ENCODE measurements at places on chromosomes 1 and 21. TPM values are rescaled to one million over a fixed set of nuclear protein-coding genes. Genes with fewer than 3 reads are reported as not detected.

MPL gene
- total RNA-seq: not detected

SHE gene
- total RNA-seq: under 0.01 TPM

MED8 gene
- 44.8 TPM for total RNA-seq

NMNAT2 gene
- 2.2 TPM for total RNA-seq

CELA3B gene
- not detected for total RNA-seq

SLC5A9 gene
- total RNA-seq: not detected

CRP gene
- total RNA-seq: not detected

HHIPL2 gene
- total RNA-seq: 0.35 TPM

WLS gene
- total RNA-seq: 61.0 TPM

DFFB gene
- total RNA-seq: 4.1 TPM

ELAPOR1 gene
- total RNA-seq: 0.23 TPM
